ENCODE measurements at places on chromosomes 16 and 17. TPM values are rescaled to one million over a fixed set of nuclear protein-coding genes. Genes with fewer than 3 reads are reported as not detected.

DNA sequence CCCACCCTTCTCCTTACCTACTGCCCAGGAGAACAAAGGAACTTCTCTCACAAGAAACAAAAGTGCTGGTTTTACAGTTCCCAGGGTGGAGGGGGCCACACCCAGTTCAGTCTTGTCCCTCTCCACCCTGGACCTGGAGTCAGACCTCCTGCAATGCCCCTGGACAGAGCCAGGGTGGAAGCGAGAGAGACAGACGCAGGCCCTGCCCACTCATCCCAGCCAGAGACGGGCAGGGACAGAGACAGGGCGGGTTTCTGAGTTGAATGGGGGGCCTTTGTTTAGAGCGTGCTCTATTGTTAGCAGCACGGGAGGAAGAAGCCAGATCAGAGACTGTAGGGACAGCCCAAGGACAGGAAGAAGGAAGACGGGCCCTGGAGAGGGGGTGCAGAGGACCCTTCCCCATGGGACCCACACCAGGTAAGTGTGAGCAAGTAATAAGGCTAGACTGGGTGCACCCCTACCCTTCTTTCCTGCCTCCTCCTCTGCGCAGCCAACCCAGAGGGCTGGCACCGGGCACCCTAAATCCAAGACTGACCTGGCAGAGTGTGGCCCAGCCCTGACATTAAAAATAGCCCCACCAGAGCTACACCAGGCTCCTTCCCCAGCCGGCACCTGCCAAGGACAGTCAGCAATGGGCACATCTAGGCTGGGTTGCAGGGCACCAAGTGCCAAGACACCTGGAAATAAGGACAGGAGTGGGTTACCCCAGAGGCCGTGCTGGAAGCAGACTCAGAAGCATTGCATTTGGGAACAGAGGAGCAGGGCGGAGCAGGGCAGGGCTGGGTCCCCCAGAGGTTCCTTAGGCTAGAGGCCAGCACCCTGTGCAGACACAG is 10.9 kb downstream of the JUP start:
- peak; percentile 32 for ATAC-seq

DNA sequence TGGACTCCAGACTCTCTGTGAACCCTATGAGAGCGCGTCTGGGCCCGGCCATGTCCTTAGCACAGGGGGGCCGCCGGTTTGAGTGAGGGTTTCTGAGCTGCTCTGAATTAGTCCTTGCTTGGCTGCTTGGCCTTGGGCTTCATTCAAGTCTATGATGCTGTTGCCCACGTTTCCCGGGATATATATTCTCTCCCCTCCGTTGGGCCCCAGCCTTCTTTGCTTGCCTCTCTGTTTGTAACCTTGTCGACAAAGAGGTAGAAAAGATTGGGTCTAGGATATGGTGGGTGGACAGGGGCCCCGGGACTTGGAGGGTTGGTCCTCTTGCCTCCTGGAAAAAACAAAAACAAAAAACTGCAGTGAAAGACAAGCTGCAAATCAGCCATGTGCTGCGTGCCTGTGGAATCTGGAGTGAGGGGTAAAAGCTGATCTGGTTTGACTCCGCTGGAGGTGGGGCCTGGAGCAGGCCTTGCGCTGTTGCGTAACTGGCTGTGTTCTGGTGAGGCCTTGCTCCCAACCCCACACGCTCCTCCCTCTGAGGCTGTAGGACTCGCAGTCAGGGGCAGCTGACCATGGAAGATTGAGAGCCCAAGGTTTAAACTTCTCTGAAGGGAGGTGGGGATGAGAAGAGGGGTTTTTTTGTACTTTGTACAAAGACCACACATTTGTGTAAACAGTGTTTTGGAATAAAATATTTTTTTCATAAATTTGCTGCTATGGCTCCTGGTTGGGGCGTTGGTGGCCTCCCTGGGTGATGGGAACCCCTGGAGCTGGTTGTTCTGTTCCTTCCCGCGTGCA is 23.1 kb downstream of the STAT5A start:
- ATAC-seq: peak; percentile 13

The RGS9 gene
- total RNA-seq: 0.84 TPM

- peak; percentile 45 for ATAC-seq
Measured at GRCh38 chr17:75827308-75828075, 16.7 kb downstream of the UNC13D start.

The PPP1R1B gene
- 1.6 TPM for total RNA-seq
